ENCODE measurements at places on chromosomes 16 and 17.

DNA sequence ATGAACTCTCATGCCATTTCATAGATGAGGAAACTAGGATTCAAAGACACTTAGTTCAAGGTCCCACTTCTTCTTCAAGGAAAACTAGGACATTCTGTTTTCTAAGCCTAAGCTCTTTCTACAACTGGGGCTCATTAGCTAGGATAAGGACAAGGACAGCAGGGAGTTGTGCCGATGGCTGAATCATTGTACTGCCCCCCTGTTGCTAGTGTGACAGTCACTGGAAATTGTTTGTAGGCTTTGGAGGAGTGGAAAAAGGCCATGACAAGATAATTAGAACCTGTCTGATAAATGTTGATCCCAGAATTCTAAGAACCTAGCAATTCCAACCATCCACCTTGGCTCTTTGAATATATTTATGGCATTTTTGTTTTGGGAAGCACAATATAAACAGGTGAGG is 445.7 kb downstream of the CDH8 start:
- DNase-seq: no peak

GRCh38 chr16:85029408-85029784 is 1.8 kb downstream of the KIAA0513 start:
- peak; percentile 54 for DNase-seq

GRCh38 chr16:10511829-10512228 is 68.6 kb downstream of the EMP2 start:
- no peak for DNase-seq

DNA sequence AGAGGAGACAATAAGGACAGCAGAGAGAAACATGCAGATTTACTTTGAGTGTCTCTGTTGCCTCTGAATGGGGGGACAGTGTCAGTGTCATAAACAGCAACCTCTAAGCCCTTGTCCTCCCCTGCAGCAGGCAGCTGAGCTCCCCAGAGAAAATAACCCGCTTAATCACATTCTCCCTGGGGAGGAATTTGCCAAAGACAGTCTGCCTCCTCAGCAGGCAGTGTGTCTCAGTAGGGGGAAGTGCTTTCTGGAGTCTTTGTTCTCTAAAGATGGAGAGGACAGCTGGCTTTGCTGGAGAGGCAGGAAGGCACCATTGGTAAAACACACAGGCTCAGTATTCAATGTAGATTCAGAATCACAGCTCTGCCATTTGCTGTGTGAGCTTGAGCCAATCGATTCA is 16.1 kb downstream of the TEKT5 start:
- DNase-seq: no peak

DNA sequence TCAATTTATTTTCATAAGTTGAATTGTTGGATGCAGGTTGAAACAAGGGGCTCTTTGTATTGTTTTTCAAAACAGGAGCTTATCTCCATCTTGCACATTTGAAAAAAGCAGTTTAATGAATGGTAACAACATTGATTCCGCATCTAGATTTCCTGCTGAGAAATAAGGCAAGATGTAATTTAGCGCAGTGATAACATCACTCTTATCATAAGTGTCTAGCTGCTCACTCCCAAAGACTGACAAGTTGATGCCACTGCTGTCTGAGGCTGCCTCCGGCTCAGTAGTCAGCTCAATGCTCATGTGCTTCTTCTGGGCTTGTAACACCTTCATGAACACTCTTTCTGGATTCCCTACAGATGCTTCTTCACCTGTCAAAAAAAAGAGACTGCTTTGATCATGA is 92.4 kb downstream of the KPNA2 start:
- no peak for DNase-seq

GRCh38 chr17:45813048-45813725 is 29.1 kb downstream of the CRHR1 start:
- DNase-seq: no peak

DNA sequence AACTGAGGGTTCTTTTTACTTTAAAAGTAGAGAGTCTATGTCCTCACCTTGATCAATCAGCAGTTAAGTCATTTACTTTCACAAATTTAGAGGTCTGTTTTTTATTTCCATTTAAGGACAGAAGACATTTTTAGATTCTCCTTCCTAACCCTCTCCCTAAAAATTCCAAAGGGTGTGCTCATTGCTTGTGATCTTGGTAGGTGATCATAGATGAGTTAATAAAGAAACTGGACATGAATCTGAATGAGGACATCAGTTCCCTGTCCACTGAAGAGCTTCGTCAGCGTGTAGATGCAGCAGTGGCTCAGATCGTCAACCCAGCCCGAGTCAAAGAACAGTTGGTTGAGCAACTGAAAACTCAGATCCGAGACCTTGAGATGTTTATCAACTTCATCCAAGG is 8.8 kb downstream of the RUNDC1 start:
- no peak for DNase-seq

DNA sequence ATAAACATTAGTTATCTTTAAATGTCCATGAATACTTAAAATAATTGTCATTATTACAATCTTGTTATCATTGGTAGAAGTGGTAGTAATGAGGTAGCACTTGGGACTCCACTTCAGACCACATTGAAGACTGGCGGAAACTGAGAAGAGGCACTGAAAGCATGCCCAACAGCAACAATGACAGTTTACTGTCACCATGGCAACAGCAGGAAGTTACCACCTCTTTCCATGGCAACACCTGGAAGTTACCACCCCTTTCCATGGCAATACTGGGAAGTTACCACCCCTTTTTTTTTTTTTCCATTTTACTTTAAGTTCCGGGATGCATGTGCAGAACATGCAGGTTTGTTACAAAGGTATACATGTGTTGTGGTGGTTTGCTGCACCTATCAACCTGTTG is 494.9 kb upstream of the RBFOX1 start:
- DNase-seq: no peak

GRCh38 chr17:20825539-20825938 is 217.3 kb downstream of the USP22 start:
- no peak for DNase-seq

- DNase-seq: no peak
Observed at GRCh38 chr17:5184288-5184687, 7.4 kb downstream of the ZNF594 start.

DNA sequence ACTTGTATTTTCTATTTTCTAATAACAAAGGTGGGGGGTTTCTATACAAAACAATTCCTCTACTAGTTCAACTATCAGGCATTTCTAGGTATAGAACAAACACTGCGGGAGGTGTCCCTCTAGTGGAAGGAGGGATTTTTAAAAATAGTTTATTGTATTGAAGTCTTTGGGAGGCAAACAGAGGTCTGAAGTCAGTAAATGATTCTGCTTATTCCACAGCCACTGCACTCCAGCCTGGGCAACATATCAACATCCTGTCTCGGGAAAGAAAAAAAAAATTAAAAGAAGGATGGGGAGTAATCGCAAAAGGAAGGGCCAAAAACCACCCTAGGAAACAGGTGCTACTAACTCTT is 648 bp upstream of the ERCC4 start:
- DNase-seq: no peak

DNA sequence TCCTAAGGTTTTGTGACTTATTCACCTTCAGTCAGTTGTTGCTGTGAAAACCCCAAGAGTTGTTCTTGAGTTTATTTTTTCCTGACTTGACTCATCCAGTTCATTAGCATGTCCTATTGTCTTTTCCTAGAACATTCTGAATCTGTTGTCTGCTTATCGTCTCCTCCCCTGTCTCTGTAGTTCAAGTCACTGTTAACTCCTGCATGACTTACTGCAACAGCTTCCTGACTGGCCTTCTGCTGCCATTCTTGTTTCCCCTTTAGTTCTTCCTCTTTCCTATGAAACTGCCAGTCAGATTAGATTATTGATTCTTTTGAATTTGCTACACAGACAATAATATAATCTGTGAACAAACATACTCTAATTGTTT is 161.5 kb downstream of the FTO start:
- no peak for DNase-seq

DNA sequence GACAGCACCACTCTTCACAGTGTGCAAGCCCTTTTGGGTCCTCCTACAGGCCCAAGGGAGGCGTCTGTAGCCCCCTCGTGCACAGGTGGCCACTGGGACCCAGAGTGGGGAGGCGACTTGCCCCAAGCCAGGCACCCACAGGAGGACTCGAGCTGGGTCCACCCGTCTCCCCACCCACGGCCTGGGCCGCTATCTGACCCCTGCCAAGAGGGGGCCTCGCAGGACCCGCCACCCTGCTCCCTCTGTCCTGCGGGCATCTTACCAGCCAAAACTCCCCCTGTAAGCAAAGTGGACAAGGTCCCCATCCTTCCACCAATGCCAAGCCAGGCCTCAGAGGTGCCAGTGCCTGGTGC is 31.1 kb downstream of the CNGB1 start:
- DNase-seq: no peak

- no peak for DNase-seq
Observed at GRCh38 chr17:16272111-16272840, 55.3 kb downstream of the PIGL start.

GRCh38 chr17:61230972-61231820 is 168.4 kb upstream of the TBX2 start:
- DNase-seq: no peak

DNA sequence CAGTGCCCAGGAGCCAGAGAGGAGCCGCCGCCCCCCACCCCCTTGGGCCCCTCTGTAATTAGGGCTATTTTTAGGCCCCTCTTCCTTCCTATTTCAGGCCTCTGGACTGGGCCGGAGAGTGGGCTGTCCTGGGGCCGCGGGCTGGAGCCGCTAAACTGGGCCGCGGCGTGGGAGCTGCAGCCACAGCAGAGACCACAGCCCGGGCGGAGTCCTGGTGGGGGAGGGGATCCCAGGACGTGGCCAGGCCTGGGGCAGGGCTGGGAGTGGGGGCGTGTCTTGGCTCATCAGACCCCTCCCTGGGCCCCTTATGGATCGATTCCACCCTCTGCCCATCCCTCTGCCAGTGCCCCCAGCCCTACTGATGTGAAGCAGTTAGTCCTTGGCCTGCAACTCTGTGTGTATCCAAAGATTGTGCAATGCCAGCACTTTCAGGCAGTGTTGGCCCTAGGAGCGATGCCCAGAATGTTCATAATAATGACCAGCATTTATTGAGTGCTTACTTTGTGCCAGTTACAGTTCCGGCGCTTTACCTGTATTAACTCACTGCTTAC is 15.0 kb upstream of the TAC4 start:
- DNase-seq: no peak

GRCh38 chr17:19364699-19365498 is 2.4 kb upstream of the B9D1 start:
- DNase-seq: no peak

DNA sequence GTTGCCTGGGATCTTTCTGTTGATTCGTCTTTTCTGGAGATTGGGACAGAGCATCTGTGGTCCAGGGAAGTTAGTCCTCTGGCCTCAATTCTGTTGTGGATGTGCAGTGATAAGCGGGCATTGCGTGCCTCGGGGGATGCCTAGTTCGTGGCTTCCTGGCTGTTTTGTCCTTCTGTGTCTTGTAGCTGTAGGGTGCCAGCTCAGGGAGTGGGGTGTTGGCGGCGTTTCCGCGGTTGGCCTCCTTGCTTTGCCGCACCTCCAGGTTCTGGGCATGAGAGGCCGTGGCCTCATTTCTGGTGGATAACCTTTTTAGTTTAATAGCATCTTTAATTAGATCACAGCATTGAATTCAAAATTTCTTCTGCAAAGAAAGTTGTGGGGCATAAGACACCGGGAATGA is 1.4 kb upstream of the JPT2 start:
- DNase-seq: no peak

DNA sequence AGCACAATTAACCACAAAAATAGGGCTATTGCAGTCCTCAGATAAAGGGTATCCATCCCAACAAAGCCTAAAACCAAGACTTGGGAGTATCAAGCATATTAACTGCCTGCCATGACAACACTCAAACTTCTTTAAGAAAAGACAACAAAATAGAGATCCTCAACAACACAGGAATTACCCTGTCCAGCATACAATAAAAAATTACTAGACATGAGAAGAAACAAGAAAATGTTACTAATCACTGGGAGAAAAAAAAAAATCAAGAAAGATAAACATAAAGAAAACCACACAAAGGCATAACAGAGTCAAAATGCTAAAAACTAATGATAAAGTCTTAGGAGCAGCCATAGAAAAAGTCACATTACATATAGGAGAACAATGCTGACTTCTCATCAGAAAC is 73.9 kb downstream of the SLC39A11 start:
- DNase-seq: no peak

- DNase-seq: no peak
Observed at GRCh38 chr17:66654106-66654740, 180.7 kb upstream of the CACNG5 start.

- DNase-seq: no peak
Observed at GRCh38 chr17:50833510-50834428, 1.6 kb upstream of the WFIKKN2 start.

- DNase-seq: no peak
Observed at GRCh38 chr16:85903559-85903958, 4.6 kb downstream of the IRF8 start.

DNA sequence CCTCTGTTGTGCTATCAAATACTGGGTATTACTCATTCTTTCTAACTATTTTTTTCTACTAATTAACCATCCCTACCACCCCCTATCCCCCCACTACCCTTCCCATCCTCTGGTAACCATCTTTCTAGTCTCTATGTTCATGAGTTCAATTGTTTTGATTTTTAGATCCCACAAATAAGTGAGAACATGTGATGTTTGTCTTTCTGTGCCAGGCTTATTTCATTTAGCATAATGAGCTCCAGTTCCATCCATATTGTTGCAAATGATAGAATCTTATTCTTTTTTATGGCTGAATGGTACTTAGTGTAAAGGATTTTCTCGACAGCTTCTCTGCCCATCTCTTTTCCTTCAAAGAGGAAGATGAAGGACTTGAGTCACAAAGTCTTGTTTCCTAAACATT is 138.0 kb upstream of the CPHXL start:
- no peak for DNase-seq

GRCh38 chr17:21373036-21373435 is 3.1 kb upstream of the KCNJ12 start:
- no peak for DNase-seq

DNA sequence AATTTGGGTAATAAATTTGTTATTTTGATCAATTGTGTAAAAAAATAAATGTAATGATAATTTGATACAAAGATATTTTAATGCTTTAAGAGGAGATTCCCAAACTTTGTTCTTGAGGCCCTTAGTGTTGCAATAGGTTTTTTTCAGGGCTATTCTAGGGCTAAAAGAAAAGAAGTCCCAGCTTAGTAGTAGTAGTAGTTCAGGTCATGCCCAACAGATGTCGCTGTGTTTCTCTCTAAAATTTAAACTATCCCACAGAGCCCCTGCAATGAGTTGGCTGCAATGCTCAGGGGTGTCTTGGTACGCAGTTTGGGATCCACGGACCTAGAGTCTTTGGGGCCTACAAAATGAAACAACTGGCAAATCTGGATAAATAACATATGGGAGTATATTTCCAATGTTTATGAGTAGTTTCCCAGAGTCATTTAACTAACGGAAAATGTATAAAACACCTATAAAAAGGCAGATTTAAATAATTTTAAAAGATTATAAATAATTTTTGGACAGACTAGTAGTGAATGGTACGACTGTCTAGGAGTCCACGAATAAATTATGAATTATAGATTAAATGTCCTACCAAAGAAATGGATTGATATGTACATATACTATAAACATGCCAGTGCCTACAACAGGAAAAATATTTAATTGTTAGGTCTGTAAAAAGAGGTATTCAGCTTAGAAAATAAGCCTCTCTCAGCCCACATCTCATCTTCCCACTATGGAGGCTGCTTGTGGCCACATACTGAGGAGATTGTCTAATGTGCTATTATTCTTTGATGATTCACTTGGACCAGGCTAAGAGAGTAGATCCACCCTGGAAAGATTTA is 228.5 kb upstream of the PMFBP1 start:
- no peak for DNase-seq

Measured in stimulated activated CD4-positive, alpha-beta T cell treated with anti-CD3 and anti-CD28 coated beads, Interleukin-4, amount 100 ng/mL, for 1 hour (primary cell).